ENCODE measurements at places on chromosomes 2 and 18.

DNA sequence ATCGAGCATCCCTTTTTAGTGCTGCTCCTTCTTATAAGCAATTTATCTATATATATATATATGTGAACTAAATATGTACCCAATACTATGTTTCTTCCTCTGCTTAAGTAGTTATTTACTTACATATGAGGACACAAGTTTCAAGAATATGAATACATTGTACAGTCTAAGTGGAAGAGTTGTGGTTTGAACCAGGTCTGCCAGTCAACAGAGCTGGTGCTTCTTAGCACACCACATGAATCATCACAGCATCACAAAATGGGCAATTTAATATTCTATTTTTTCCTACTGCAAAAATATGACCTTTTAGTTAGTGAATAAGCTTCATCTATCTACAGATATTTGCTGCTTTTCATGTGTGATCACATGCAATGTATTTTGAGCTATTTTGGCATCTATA is 64.4 kb upstream of the SPAG16 start:
- DNase-seq = no peak

DNA sequence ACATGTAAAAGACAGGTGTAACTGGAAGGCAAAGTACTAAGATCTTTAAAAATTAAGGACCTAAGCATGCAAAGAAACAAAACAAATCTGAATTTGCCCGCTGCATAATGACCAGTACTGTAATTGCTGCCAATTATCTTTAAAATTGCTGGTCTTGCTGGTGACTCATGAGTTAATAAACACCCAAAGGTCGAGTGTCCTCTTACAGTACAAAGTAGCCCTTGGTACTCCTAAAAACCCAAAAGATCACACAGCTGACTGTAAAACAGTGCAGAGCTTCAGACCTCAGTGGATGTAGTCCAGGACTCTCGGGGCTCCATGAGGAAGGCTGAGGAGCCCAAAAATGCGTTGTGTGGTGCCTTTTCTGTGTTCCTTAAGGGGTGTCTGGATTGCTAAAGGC is 308.7 kb downstream of the CNTNAP5 start:
- no peak for DNase-seq

GRCh38 chr18:10202845-10203321 is 251.6 kb upstream of the APCDD1 start:
- no peak for DNase-seq

DNA sequence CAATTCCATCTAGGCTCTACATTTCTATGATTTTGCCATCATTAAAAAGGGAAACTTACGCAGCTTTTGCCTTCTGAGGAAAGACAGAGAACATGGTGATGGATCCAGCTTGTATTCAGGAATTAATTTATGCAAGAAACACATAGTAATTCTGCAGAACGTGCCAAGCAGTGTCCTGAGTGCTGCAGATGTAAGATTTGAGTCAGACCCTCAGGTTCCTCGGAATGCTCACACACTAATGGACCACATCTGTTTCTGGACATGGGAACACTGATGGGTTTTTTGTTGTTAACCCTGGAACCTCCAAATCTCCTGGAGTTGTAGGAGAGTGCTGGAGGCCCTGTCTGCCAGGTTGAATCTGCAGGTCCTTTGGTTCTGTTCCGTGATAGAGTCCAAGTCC is 132.9 kb downstream of the SETBP1 start:
- no peak for DNase-seq

- no peak for DNase-seq
These were observed 89.8 kb downstream of the PKP4 start for GRCh38 chr2:158546412-158547144.

GRCh38 chr18:5506174-5506573 is 37.6 kb downstream of the EPB41L3 start:
- no peak for DNase-seq

- DNase-seq = no peak
These were observed 39.5 kb downstream of the COL6A3 start for GRCh38 chr2:237374284-237375060.

DNA sequence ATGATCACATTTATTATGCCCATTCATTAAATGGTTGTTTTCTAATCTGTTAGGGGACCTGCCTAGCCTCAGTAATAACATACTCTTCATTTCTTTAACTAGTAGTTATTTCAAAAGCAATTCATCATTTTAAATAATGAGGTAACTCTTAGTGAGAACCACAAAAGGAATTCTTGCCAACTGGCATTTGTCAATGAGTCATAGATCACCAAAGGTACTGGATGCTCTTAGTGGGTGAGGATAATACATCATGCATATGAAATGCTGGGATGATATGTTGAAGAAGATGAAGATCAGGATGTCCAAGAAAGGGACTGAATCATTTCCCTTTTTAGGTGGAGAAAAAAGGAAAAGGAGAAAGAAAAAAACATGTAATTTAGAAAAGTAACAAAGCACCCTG is 826.2 kb upstream of the DDX18 start:
- no peak for DNase-seq

GRCh38 chr2:19811186-19811585 is 90.6 kb downstream of the TTC32 start:
- no peak for DNase-seq

DNA sequence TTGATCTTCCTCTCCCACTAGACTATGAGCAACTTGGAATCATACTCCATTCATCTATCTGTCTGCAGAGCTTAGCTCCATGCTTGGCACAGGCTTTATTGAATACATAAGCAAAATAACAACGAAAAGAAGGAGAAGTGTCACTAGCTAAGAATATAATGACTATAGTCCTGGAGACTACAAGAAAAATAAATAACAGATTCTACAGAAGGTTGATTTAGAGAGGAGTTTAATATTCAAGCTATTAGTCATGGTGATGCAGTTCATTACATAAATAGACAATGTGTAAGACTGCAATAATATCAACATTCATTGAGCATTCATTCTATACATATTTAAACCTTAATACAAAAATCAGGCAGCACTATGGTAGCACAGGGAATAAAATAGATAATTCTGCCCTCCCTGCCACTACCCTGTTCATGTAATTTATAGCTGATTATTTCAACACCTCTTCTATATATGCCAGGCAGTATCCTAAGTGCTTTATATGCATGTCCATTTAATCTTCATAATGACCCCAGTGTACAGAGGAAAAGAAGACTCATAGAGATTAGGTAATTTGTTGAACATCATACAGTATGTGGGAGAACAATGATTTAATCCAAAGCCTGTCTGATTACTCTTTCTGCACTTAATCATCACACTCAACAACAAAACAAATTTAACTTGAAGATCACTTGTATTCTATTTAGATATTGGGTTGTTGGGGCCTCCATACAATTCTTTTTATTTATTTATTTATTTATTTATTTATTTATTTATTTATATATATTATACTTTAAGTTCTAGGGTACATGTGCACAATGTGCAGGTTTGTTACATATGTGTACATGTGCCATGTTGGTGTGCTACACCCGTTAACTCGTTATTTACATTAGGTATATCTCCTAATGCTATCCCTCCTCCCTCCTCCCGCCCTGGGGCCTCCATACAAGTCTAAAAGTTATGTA is 165.3 kb downstream of the RNF152 start:
- DNase-seq = no peak

Measured in neural crest cell (in vitro differentiated cells).